Aorta (tissue), 5 donors: ENCODE measurements at places on chromosomes 4 and X. TPM values are rescaled to one million over a fixed set of nuclear protein-coding genes. Genes with fewer than 3 reads are reported as not detected.

- H3K36me3 ChIP-seq, result no peaks in the 10 kb centered on the region
- no peaks in the 10 kb centered on the region for H3K27me3 ChIP-seq
- no peaks in the 10 kb centered on the region for H3K4me1 ChIP-seq
- H3K4me3 ChIP-seq, result no peak overlapping the region
- H3K27ac ChIP-seq, result no peak overlapping the region
These were observed 36.0 kb downstream of the MED28 start for GRCh38 chr4:17650406-17650805.

GRCh38 chr4:189365451-189365850 is 575.2 kb upstream of the FRG1 start:
- no peaks in the 10 kb centered on the region for H3K36me3 ChIP-seq
- DNase-seq, result no peak
- H3K4me1 ChIP-seq, result no peaks in the 10 kb centered on the region
- no peak overlapping the region for H3K27ac ChIP-seq

OPRPN gene
- not detected for total RNA-seq

GPC3 gene
- total RNA-seq, result 7.0 TPM

DNA sequence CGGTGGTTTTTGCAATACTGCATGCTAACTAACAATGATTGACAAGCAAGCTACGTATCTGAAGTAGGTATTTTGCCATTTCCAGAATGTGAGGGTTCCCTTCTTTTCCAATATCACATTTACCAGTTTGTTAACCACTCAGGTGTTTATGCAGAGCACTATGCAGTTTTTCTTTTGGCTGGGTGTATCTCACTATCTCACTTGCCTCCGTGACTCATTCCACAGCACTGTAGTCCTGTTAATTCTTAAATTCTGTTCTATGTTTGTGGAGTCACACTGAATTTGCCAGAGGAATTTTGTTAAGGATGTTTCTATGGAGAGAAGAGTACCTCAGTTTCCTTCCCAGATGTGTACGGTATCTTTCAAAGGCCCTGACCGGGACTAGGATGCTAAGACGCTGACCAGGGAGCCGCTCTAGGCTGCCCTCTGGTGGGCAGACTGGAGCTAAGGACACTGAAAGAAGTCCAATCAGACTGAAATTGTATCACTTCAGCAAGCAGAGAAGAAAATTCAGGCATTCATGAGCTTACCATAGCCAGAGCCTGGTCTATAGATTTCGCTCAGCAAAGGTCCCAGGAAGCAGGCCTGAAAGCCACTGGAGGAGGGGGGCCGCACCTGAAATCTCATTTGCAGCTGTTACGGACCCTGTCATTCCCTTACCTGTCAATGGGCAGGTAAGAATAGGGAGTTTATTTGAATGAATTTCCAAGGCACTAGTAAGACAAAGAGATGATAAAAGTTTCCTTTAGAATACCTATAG is 388.4 kb upstream of the SPOCK3 start:
- no peaks in the 10 kb centered on the region for H3K27me3 ChIP-seq
- no peak for DNase-seq
- H3K4me3 ChIP-seq, result no peak overlapping the region
- H3K36me3 ChIP-seq, result no peaks in the 10 kb centered on the region
